ENCODE measurements at places on chromosomes 2 and 18.
A peak's percentile ranks its signal among the peaks of the same experiment; 100 is the strongest.

GRCh38 chr2:30446602-30447148 is 371 bp upstream of the LCLAT1 start:
- DNase-seq: no peak

GRCh38 chr2:125471963-125472362 is 1184.0 kb upstream of the GYPC start:
- DNase-seq: no peak

DNA sequence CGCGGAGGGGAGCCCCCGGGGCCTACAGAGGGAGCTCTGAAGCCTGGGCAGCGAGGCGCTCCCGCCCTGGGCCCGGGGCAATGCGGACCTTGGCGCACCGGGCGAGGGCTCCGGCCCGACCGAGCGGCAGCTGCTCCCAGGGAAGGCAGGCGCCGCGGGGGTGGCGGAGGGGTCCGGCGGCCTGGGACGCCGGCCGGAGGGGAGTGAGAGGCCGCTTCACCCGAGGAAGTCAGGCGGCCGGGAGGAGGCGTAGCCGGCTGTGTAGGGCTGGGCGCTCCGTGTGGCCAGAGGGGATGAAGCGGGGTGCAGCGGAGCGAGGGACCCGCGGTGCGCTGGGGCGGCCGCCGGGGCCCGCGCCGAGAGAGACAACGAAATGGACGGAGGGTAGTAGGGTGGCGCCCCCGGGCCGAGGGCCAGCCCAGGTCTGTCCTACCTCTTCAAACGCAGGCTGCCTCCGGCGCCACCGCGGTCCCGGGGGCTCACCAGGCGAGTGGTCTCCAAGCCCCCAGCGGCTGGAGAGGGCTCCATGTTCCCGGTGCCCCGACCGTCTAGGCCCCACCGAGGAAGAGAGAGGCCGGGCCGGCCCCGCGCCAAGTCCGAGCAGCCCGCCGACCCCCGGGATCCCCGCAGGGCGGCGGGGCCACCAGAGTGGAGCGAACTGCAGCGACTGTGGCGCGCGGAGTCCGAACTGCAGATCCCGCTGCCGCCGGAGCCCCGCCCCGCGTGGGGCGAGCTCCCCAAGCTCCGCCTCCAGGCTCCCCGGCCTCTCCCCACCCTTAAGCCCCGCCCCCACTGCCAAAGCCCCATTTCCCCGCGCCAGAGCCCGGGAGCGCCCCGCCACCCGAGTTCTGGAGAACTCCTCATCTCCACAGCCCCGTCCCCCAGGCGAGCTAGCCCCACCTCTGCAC is at the start of gene SLC30A3:
Gene SLC30A3, minus strand, starts transcription at position 669 of the 908 bp plus-strand sequence. Its CDS starts 141 bp downstream, at position 528.
- peak; percentile 50 for DNase-seq

GRCh38 chr2:240478346-240479110 is 43.1 kb downstream of the GPC1 start:
- DNase-seq: no peak
